ENCODE measurements at places on chromosomes 5 and 9.
A peak's percentile ranks its signal among the peaks of the same experiment; 100 is the strongest.

GRCh38 chr9:119761812-119762211 lies 392.6 kb upstream of the BRINP1 start:
- no peak for DNase-seq

DNA sequence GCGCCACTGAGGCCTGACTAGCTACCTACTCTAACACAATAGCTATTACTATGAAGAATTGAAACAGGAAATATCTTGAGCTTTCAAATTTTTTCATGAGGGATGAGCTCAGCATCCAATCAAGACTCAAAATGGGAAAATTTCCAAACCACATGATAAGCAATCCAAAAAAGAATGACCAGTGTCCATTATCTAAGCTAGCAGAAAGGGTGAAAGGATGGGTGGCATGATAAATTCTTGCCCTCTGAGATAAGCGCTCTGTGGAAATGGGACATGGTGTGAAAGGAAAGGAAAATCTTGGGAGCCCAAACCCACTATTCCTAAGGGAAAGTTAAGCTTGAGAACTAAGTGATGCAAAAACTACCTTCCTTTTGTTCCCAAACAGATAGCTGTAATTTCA lies 170.2 kb upstream of the NREP start:
- no peak for DNase-seq

- no peak for DNase-seq
Measured at GRCh38 chr5:962801-963200, 45.8 kb upstream of the NKD2 start.

- no peak for DNase-seq
Measured at GRCh38 chr5:7261049-7261448, 134.9 kb upstream of the ADCY2 start.

DNA sequence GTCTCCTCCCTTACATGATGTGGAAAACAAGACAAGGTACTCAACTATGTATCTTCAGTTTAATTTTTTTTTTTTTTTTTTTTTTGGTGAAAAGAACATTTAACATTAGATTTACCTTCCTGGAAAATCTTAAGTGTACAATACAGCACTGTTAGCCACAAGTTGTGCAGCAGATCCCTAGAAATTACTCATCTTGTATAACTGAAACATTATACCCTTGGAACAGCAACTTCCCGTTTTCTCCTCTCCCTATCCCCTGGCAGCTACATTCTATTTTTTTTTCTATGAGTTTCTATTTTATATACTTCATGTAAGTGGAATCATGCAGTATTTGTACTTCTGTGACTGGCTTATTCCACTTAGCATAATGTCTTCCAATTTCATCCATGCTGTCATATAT lies 421.9 kb upstream of the FTMT start:
- DNase-seq: no peak

DNA sequence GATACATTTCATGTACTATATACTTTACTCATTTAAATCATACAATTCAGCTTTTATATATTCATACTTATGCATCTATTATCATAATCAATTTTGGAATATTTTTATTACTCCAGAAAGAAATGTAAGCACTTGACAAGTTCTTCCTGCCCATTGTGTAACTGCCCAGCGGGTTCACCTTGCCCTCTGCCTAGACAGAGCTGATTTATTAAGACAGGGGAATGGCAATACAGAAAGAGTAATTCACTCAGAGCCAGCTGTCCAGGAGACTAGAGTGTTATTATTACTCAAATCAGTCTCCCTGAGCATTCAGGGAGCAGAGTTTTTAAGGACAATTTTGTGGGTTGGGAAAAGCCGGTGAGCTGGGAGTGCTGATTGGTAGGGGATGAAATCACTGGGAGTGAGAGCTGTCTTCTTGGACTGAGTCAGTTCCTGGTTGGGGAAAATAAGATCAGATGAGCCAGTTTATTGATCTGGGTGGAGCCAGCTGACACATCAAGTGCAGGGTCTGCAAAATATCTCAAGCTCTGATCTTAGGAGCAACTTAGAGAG lies 16.1 kb upstream of the SPIN1 start:
- no peak for DNase-seq

DNA sequence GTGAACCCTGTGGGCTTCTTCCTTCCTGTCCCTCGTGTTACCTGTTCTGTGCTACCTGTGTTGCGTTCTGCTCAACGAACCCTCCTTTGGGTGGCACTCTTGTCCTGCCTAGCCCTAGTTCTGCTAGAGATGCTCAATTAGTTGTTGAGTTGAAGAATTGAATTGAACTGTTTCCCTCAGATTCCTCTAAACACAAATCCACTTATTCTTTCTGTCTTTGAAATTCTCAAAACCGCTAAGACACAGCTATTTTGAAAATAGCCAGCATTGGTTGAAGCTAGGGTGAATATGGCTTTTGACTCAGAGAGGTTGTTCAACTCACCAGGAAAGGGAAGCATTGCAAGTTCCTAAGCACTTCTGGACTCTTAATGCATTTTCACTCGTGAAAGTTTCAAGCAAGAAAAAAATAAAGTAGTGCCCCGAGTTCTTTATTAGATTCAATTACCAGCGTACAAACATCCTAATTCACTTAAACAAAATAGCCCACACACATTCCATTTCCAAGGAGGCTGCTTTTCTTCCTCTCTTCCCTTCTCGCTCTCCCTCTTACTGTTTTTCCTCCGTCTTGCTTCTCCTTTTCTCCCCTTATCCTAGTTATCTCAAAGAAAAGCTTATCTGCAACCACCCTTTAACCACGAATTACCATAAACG lies 642 bp upstream of the ITGA1 start:
- peak; percentile 20 for DNase-seq

DNA sequence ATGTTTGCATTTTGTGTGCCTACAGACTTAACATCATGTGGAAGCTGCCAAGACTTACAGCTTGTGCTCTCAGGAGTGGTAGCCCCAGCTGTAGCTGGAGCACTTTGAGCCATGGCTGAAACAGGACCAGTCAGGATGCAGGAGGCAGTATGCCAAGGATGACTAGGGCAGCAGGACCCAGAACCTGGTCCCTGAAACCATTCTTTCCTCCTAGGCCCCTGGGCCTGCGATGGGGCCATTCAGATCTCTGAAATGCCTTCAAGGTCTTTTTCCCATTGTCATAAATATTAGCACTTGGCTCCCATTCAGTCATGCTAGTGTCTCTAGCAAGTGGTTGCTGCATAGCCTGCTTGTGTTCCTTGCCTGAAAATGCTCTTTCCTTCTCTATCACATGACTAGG lies 29.6 kb upstream of the VLDLR start:
- DNase-seq: no peak

GRCh38 chr9:98118640-98119601 lies at the start of gene TRIM14:
TSS of gene TRIM14 (minus strand) at chr9:98119222. CDS start at chr9:98119188, 34 bp downstream.
- peak; percentile 95 for DNase-seq

GRCh38 chr9:130311408-130312140 lies 46.0 kb downstream of the HMCN2 start:
- no peak for DNase-seq

Measured in RWPE1 (cell line).